Activated CD8-positive, alpha-beta memory T cell treated with anti-CD3 and anti-CD28 coated beads for 48 hours (primary cell): ENCODE measurements at places on chromosomes 6 and 20.

DNA sequence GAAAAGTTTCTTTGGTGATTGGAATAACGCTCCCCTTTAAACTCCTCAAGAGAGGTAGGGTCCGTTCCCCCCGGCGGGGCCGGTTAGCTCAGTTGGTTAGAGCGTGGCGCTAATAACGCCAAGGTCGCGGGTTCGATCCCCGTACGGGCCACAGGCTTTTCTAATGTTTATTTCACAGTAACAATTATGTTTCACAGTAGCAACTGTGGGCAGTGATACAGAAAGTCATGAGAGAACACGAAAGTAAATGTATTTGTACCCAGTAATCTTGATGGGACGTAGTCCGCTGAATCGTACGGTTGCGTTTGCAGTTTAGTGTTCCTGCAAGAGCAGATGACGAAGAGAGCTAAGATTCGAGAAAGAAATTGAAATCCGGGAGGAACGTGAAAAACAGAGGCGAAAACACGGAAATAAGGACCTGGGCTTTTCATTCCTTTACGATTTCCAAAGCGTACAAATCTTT, 505.5 kb downstream of the PRIM2 start:
- no peak for DNase-seq

GRCh38 chr6:118501765-118502164, 46.3 kb upstream of the PLN start:
- DNase-seq: no peak

DNA sequence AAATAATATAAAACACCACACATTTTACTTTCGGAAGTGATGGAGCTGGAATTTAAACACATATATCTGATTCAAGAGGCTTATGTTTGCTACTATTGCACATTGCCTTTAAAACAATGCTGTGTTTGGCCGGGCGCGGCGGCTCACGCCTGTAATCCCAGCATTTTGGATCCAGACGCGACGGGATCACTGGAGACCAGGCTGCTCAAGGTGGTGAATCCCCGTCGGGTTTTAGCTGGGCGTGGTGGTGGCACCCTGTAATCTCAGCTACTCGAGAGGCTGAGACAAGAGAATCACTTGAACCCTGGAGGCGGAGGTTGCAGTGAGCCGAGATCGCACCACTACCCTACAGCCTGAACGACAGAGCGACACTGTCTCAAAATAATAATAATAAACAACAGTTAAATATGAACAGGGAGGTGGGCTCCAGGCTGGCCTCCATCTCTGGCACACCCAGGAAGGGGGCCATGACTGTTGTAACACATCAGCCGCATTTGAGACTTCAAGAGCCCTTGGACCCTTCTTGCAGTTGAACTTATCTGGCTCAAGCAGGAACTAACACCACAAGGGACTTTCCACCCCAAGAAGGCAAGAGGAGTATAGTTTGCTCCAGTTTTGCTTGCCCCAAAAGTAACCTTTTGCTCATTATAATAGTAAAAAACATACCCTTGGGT, 127.1 kb upstream of the ZNF184 start:
- no peak for DNase-seq

DNA sequence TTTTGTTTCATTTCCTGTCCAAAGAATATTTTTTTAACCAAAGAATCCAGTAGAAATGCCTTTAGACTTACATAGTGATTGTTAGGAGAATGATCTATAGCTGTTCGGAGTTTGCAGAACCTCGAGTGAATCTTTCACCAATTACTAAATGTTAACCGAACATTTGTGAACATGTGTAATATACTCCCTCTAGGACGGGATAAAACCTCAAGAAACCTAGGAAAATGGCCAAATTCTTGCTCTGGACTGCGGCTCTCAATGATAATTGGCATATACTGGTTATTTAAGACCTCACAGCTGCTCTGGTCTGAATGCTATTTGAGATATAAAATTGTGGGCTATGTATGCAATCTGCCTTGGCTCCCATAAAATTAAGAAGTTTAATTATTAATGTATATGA, 137.1 kb downstream of the PACRG start:
- no peak for DNase-seq

- peak; percentile 33 for DNase-seq
Observed at GRCh38 chr6:30130887-30131862, 4.8 kb upstream of the TRIM40 start.

DNA sequence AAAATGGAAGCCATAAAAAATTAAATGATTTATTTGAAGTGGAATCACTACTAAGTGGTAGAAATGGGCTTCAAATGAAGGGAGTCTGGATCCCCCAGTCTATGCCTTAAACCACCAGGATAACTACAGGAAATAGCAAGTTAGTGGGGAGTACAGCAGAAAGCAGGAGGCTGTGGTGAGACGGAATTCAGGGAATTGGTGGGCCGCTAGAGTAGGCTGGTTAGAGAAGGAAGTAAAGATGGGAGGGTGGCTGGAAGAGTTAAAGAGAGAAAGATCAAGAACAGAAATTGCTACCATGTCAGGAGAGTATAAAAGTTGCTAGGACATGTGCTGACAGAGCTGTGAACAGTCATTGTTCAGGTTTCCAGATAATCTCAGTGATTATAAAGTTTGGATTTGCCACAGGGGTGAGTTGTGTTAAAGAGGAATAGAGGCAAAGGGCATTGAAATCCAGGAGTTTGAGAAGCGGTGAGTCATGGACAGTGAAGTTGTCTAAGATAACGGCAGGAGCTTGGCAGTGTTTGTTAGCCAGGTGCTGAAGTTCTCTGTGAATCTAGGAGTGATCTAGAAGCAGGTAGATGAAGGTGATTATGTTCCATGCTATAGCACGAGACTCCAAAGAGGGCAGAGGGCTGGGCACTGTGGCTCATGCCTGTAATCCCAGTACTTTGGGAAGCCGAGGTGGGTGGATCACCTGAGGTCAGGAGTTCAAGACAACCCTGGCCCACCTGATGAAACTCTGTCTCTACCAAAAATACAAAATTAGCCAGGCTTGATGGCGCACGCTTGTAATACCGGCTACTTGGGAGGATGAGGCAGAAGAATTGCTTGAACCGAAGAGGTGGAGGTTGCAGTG, 13.7 kb upstream of the HINT3 start:
- DNase-seq: no peak

- no peak for DNase-seq
Observed at GRCh38 chr6:148053796-148054195, 288.8 kb upstream of the SASH1 start.

DNA sequence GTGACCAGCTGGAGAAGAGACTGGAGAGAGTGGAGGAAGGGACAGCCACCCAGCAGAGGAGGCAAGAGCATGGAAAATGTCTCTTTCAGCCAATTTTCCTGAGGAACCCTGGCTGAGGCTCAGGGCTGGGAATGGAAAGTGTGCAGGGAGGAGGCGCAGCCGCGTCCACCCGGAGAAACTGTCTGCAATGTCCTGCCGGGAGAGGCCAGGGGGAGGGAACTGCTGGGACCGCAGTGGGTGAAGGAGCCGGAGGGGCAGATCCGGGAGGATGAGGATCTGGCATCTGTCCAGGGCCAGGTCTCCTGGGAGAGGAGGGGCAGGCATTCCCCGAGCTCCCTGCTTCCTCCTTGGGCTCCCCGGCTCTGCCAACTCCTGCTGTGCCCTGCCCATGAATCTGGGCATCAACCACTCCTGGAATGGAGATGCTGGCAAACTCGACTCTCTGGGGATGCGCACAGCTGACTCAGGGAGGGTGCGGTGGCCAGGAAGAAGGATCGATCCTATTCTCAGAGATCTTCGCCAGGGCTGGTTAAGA, 17.4 kb upstream of the HM13 start:
- DNase-seq: no peak
